Aortic smooth muscle cell (primary cell): ENCODE measurements at places on chromosomes 4 and X. TPM values are rescaled to one million over a fixed set of nuclear protein-coding genes. Genes with fewer than 3 reads are reported as not detected.

The ACSL4 gene
- 92.8 and 162 TPM in 2 replicates for total RNA-seq

The PCYT1B gene
- 0.12 and 0.40 TPM in 2 replicates for total RNA-seq

The BEX4 gene
- 12.2 and 12.6 TPM in 2 replicates for total RNA-seq

The CORIN gene
- 0.13 and 0.44 TPM in 2 replicates for total RNA-seq

The HMGN5 gene
- 2.2 TPM in 2 replicates for total RNA-seq

The LARP1B gene
- 20.9 and 21.4 TPM in 2 replicates for total RNA-seq

The RXFP1 gene
- total RNA-seq, result 19.6 and 23.9 TPM in 2 replicates

The TLR10 gene
- total RNA-seq, result not detected in 2 replicates

The GSX2 gene
- total RNA-seq, result not detected in 2 replicates

The SH3BGRL gene
- total RNA-seq, result 51.9 and 79.8 TPM in 2 replicates

The ETNPPL gene
- 0.26 TPM in 1 of 2 replicates, not detected in the other for total RNA-seq

The EPHA5 gene
- total RNA-seq, result 0.53 and 2.9 TPM in 2 replicates

The CXCL3 gene
- 0.26 TPM in 1 of 2 replicates, not detected in the other for total RNA-seq

The EGF gene
- total RNA-seq, result 0.06 and 0.13 TPM in 2 replicates

The PUDP gene
- total RNA-seq, result 2.8 and 4.4 TPM in 2 replicates

The CXCL1 gene
- total RNA-seq, result 1.3 and 4.5 TPM in 2 replicates

The PAGE1 gene
- total RNA-seq, result not detected in 2 replicates

The PLAC8 gene
- not detected in 2 replicates for total RNA-seq

The NEIL3 gene
- 5.8 and 6.6 TPM in 2 replicates for total RNA-seq

The DEFB131A gene
- not detected in 2 replicates for total RNA-seq

The C4orf54 gene
- not detected in 2 replicates for total RNA-seq

The KIF4A gene
- 11.4 and 16.4 TPM in 2 replicates for total RNA-seq

The CLDN34 gene
- not detected in 2 replicates for total RNA-seq

The ZFP92 gene
- under 0.01 TPM in 2 replicates for total RNA-seq

The GJB1 gene
- total RNA-seq, result not detected in 2 replicates

The TMEM156 gene
- total RNA-seq, result 0.13 and 0.37 TPM in 2 replicates

The CXorf51A gene
- not detected in 2 replicates for total RNA-seq

The FOXR2 gene
- total RNA-seq, result not detected in 2 replicates

The NSUN7 gene
- total RNA-seq, result 0.12 TPM in 1 of 2 replicates, not detected in the other

The SORBS2 gene
- total RNA-seq, result 3.4 and 6.1 TPM in 2 replicates

The CLDN2 gene
- not detected in 2 replicates for total RNA-seq

The GAGE12E gene
- total RNA-seq, result not detected in 2 replicates

The TRIM60 gene
- not detected in 2 replicates for total RNA-seq

The TAF7L gene
- 0.25 and 0.26 TPM in 2 replicates for total RNA-seq

The CT45A10 gene
- total RNA-seq, result not detected in 2 replicates

The WNK3 gene
- total RNA-seq, result 0.12 and 0.26 TPM in 2 replicates

The PRKG2 gene
- 0.56 and 0.79 TPM in 2 replicates for total RNA-seq

The PPEF2 gene
- not detected in 2 replicates for total RNA-seq

The CPZ gene
- 1.7 and 13.2 TPM in 2 replicates for total RNA-seq

The OPN1MW2 gene
- total RNA-seq, result not detected in 2 replicates

The SPIN2A gene
- total RNA-seq, result 0.53 and 0.56 TPM in 2 replicates

The MTMR8 gene
- total RNA-seq, result 0.87 and 1.1 TPM in 2 replicates

The GLRA2 gene
- total RNA-seq, result not detected in 2 replicates

The MAGEE2 gene
- total RNA-seq, result under 0.01 TPM in 1 of 2 replicates, not detected in the other
